ENCODE measurements at places on chromosomes 3 and 15.

- peak; percentile 4 for DNase-seq
These were observed 149.4 kb upstream of the SLC6A11 start for GRCh38 chr3:10666621-10667020.

DNA sequence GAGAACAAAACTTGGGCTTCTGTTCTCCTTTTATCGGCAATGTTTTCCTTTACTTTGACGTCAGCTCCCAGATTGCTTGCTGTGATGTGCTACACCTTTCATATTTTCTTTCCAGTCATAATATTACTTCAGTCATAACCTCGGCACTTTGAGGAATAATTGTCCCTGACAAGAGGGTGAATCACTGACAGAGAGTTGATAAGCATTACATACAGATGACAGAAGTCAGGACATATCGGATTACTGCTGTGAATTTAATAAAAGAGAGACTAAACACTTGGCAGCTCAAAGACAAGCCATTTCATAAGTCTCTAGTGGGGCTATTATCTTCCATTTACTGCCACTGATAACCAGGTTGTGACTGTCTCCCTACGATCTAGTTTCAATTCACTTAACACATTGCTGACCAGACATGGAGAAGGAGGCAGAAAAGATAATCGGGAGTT lies 362.1 kb upstream of the ARRDC4 start:
- no peak for DNase-seq

- no peak for DNase-seq
These were observed 1.3 kb downstream of the DMXL2 start for GRCh38 chr15:51621155-51621765.

GRCh38 chr15:51841406-51842040 lies 12.1 kb downstream of the TMOD3 start:
- no peak for DNase-seq

DNA sequence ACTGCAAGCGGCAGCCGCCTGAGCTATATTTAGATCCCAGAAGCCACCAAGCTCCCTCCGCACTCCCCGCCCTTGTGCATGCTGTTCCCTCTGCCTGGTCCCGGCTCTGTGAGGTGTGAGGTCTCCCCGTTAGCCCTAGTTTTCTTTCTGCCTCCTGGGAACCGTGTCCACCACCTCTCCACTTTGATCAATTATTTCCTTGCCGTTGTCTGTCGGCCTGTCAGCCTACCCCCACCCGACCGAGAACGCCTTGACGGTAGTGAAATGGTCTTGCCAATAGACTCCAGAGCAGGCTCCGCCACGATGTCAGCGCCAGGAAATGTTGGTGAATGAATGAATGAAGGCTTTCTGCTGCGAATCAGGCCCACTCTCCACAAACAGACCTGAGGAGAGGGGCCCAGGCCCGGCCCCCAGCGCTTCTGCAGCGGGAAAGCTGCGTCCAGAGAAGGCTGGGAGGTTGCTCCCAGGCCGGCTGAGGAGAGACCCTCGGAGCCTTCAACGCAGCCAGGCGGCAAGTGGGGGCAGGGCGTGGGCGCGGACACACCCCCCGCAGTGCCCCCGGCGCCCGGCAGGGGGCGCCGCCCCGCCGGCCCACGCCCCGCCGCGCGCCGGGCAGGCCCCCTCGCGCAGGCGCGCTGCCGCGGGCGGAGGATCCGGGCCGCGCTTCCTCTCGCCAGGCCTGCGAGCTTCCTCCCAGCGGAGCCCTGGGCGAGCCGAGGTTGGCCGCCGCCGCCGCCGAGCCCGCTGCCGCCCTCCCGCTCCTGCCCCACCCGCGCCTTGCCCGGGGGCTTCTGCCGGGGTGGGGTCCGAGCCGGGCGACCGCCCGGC lies at the start of gene CSK:
Gene CSK (plus strand): TSS at position 650 of the 828 bp plus-strand sequence. CDS start 16,218 bp downstream, outside the sequence.
- peak; percentile 89 for DNase-seq

- no peak for DNase-seq
These were observed 5.3 kb downstream of the LRRN1 start for GRCh38 chr3:3804560-3804959.

DNA sequence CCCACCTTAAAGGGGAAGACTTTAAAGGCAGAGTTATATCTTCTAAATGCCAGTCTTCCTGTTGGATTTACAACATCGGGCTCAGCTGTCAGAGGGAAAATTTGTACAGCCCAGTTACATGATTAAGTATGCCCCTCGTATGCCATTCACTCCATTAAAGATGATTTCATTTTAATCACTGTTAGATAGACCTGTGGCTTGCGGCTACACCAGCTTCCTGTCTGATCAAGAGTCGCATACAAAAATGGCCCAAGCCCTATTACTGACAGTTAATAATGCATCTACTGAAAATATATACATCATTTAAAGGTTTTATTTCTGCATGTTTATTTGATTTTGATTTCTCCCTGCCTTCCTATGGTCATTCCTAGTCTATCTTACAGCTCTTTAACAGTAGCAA lies 7.1 kb downstream of the EIF4E3 start:
- no peak for DNase-seq

- peak; percentile 24 for DNase-seq
These were observed 469.6 kb upstream of the DPPA4 start for GRCh38 chr3:109806929-109807328.

DNA sequence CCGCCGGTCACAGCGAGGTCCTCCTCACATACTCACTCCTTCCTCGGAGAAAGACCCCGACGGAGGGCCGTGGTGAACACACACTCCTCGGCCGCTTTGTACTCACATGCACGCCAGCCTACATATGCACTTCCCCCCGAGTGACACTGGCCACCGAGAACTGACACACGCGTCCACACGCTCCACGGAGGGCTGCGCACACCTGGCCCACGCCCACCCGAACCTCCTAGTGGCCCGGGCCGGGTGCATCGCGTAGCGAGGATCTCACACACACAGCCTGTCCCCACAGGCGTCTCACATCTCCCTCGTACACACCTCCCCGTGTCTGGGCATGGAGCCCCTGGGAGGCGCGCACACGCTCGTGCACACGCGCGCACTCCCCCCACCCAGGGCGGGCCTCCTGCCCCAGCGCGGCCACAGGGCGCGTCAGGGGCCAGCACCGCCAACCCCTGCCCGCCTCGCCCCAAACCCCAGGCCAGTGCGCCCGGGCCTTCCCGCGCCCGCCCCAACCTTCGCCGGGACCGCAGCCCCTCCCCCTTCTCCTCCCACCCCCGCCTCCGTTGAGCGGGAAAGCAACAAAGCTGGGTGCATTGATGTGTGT lies 411 bp upstream of the C3orf70 start:
- DNase-seq = no peak

- no peak for DNase-seq
These were observed 66.3 kb downstream of the RLBP1 start for GRCh38 chr15:89155122-89155521.

- no peak for DNase-seq
These were observed 65.9 kb downstream of the TFG start for GRCh38 chr3:100775226-100775625.

GRCh38 chr15:64547275-64547674 lies 86.9 kb downstream of the ZNF609 start:
- no peak for DNase-seq

GRCh38 chr15:81315452-81316175 lies 8.3 kb downstream of the STARD5 start:
- no peak for DNase-seq

DNA sequence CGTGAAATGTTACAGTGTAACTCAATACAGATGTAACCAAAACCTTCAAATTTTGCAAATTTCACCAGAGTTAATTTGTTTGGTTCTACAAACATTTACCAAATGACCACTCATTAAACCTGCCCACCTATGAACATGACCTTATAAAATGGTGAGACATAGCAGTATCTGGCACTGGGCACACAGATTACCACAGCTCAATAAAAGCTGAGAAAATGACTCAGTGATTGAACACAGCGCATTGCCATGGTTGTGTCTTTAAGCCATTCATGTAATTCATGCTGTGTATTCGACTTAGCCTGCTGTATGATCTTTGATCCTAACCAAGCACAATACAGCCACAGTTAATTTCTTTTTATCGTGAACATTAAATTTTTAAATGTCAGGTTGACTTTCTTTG lies 11.3 kb downstream of the PPARG start:
- no peak for DNase-seq

- no peak for DNase-seq
These were observed 26.0 kb downstream of the PPCDC start for GRCh38 chr15:75049392-75049791.

DNA sequence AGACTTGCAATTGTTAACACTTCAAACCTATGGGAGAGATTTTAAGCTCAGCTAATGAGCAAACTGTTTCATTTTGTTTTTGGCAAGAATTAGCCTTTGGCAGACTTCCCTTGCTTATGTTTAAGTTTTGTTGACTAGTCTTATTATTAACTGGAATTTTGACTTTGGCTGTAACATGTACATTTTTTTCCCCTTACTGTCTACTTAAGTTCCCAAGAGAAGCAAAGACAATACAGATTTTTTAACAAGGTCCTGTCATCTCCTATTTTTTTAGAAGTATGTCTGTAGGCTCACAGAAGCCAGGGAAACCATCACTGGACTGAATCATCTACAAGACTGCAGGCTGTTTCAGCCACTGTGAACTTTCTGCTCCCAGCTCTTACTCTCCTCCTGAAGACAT lies 74.3 kb downstream of the DGKG start:
- no peak for DNase-seq

DNA sequence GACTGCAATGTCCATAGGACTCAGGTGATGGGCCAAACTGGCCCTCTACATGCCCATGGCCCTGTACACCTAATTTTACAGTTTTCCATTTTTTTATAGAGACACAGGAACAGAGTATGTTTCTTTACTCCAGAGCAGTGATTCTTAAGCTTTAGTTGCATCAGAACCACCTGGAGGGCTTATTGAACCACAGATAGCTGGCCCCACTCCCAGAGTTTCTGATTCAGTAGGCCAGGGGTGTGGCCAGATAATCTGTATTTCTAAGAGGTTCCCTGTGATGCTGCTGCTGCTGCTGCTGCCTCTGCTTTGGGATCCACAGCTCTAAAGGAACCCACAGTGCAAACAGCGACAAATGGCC lies 5.1 kb downstream of the RBP1 start:
- DNase-seq = no peak

GRCh38 chr3:1600700-1601418 lies 497.8 kb upstream of the CNTN4 start:
- DNase-seq = no peak

GRCh38 chr3:193884027-193884426 lies 251.9 kb upstream of the HES1 start:
- DNase-seq = no peak

- no peak for DNase-seq
These were observed 39.8 kb downstream of the IDH2 start for GRCh38 chr15:90062462-90062932.

- no peak for DNase-seq
These were observed 14.7 kb downstream of the BSN start for GRCh38 chr3:49568965-49569364.

DNA sequence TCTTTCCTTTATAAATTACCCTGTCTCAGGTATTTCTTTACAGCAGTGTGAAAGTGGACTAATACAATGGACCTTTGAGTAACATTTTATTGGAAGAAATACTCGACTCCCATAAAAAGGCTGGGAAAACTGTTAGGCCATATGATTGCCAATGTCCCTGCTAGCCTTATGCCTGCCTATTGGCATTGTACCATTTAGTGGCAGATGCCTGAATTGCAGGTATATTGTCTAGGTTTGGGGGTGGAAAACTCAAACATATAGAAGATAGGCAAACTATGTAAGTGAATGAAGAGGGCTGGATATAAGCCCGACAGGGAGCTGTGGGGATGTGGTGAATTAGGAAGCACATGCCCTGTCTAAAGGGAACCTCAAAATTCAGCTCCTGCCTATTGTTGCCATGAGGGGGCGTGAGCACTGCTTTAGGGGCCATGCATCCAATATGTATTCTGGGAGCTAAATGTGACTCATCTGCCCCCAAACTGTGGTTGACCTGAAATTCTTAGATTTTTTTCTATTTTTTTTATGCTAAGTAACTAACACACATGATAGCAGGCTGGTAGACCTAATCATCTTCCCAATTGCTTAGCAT lies 65.2 kb upstream of the TRA2B start:
- peak; percentile 11 for DNase-seq

DNA sequence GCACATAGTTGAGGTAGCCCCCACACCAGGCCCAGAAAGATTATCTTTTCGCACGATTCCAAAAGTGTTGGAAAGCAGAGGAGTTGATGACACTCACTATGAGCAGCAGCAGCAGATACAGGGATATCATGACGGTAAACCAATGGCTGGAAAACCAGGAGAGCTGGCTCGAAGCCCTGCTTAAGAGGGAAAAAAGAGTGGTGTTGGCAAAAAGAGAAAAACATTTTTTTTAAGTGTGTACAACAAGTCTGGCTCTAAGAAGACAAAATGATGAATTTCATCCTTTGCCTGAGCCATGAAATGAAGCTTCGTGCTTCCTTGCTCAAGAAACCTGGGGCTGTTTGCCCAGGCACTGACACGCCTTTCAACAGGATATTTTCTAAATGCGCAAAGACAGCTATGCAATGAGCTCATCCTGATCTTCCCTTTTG lies 27.3 kb downstream of the PARP16 start:
- DNase-seq = no peak
